ENCODE measurements at places on chromosomes 3 and 15.

DNA sequence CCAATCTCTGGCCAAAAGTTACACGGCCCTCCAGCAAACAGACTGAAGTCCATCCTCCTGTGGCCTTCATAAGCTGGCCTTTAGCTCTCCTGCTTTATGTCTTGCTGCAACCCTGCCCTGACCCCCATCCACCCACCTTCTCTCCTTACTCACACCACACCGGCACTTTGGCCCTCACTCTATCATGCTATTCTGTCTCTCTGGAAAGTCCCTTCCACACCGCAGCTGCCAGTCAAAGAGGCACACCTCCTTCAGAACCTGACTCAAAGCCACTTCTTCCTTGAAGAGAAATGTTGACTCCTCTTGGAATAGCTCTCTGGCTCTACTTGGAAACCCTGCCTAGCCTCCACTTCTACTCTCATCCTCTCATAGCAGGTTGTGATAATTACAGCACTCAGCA lies 4.5 kb downstream of the GPR156 start:
- DNase-seq, result no peak

- DNase-seq, result no peak
These were observed 312.1 kb downstream of the ARRDC4 start for GRCh38 chr15:98272625-98273024.

DNA sequence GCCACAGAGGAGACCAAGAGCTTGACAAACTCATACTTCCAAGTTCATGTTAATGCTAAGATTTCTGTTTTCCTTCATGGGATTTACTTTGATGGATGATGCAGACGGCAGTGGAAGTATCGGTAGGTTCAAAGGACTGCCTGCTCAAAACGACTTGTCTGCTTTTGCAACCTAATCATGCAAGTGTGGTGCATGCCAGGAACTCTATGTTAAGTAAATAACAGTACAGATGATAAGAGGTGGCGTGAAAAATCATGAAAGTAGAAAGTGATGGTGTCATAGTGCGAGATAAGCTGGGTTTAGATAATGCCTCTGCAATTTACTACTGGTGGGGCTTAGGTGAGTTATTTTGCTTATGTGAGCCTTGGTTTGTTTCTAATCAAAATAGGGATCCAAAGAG lies 14.7 kb upstream of the LMCD1 start:
- no peak for DNase-seq

DNA sequence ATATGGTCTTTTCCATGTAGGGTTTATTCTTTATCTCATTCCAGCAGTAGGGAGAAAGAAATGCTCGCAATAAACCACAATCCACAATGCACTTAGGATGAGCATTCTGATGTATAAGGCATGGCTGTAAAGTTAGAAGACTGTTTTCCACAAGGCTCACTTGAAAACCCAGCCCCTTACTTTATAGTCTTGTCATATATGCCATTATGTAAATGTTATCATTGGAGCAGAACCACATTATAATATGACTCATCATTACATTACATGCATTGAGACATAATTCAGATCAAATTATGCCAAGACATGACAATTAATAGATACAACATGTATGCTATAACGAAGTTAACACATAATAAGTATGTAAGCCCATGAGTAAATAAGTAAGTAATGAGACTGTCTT lies 348.1 kb downstream of the LSAMP start:
- DNase-seq, result no peak

DNA sequence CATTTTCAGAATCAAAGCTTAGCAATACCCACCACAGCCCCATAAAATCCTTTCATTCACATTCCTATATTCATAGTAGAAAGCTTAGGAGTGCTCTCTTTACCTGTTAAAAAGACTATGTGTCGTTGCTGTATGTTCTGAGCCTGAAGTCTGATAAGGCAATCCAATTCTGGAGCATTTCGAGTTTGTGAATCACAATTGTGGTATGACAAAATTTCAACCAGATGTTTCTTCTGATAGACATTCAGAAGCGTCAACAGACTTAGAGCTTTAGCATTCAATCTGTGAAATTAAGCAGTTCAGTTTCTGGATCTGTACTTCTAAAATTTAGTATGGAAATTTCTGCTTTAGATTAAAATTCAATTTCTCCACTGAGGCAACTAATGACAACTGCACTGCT lies 58.3 kb downstream of the TASOR start:
- DNase-seq, result no peak

DNA sequence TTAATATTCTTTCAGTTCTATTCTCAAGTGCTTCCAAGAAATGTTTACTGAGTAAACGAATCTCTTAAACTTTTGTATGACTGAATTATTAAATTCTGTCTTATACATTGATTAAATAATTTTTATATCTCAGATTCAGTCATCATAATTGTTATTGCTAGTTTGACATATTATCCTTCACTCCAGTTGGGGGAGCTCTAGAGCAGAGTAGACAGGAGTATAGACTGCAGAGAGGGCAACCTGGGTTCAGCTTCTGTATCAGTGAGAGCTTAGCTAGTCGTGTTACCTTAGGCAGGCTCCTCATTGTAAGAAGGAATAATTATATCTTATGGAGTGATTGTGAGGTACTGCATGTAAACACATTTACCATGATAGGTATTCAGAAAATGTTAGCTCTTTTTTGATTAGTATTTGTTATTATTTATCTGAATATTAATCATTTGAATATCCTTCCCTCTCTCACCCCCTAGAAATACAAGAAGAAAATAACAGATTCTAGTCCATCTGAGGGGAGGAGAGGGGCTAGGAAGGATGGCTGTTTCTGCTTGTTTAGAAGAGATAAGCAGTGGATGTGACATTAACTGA lies 31.0 kb upstream of the ZCWPW2 start:
- DNase-seq, result peak; percentile 9

- peak; percentile 11 for DNase-seq
These were observed 148.6 kb downstream of the CD47 start for GRCh38 chr3:107942244-107942643.

DNA sequence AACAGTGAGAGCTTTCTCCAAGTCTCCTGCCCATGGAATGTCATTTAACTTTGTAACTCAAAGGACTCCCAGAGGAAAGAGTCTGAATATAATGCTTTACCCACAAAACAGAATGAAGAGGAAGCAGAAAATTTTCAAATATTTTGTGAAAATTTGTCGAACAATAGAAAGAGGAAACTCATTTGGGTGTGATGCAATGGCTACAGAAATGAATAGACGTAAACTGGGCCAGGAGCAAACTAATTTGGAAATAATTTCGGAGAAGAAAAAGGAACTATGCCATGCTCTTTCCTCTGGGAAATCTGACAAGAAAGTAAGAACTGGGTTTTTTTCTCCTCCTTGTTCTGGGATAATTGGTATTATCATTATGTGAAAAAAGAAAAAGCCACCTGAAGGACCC lies 11.2 kb upstream of the SUMF1 start:
- no peak for DNase-seq

DNA sequence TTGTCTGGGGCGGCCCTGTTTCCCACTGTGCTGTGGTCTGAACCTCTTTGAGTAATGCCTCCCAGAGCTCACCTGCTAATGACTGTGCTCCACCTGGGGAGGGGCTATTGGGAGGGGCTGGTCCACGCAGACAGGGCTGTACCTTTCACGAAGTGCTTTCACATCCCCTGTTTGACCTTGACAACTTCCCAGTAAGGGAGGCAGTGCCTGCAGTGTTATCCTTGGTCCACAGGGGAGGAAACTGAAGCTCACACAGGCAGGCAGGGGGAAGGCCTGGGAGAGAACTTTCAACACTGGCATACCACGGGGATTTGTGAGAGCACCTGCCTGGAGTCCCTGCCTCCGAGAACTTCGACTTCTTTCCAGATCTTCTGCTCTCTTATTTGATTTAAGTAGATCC lies 91.2 kb downstream of the CACNA1D start:
- DNase-seq, result no peak

- DNase-seq, result peak; percentile 24
These were observed 140.9 kb downstream of the PLCL2 start for GRCh38 chr3:17025594-17026139.

- DNase-seq, result no peak
These were observed 35.5 kb downstream of the ARRDC4 start for GRCh38 chr15:97995881-97996603.

DNA sequence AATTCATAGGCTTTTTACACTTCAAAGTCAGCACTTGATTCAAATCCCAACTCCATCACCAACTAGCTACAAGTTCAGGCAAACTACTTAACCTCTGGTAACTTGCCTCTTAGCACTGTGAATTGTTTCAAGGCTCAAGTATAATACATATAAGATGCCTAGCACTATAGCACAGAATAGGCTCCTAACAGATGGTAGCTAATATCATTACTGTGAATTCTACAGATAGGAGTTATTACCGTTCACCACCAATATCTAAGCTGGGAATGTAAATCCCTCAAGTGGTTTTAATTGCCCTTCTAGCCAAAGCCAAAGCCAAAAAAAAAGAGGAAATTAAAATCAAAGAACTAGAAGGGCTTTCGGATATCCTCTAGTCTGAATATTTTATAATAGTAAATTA lies 15.4 kb downstream of the DLG1 start:
- no peak for DNase-seq

DNA sequence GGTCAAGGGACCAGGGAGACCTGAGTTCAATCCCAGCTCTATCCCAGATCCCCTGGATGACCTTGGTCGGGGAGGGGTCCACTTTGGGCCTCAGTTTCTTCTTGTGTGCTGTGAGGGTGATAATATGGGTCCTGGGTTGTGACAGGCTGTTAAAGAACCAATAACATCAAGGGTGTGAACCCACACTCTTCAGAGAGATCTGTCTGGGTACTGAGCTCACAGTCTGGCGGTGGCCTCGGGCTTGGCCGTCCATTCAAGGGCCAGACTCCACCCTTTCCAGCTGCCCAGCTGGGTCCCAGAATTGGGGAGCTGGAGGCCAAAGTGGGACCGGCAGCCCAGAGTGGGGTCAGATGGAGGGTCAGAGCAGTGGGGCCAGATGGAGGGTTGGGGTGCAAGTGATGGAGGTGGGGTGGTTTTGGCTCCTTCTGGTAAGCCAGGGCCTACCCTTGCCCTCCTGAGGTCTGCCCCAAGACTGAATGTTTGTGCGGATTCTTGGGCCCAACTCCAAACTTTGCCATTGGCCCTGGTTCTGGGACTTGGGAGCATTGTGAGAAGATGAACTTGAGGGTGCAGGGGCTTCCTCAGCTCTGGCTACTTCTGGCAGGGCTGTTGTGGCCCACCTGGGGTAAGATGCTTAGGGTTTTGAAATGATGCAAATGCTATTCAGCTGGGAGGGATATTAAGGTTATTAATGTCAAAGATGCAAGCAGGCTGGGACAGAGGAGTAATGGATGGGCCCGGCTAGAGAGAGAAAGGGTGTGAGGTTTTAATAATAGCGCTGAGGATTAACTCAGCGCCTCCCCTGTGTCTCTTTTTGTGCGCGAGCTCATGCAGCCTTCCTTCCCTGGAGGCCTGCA lies 1.5 kb downstream of the CORO2B start:
- no peak for DNase-seq

DNA sequence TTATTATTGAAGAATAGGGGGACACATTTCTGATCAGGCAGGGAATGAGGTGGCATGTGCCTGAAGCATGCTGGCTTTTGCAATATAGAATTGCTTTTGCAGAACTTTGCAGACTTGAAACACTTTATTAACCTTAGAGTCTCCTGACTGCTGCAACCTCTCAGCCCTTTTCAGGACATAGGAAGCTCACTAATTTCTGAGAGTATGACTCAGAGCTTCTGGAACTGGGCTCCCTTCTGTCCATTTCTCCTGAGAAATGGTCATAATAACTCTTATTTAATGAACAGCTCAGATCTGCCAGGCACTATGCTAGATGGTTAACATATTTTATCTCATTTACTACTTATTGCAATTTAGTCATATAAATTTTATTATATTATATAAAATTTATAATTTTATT lies 38.6 kb upstream of the DGKG start:
- DNase-seq, result no peak

DNA sequence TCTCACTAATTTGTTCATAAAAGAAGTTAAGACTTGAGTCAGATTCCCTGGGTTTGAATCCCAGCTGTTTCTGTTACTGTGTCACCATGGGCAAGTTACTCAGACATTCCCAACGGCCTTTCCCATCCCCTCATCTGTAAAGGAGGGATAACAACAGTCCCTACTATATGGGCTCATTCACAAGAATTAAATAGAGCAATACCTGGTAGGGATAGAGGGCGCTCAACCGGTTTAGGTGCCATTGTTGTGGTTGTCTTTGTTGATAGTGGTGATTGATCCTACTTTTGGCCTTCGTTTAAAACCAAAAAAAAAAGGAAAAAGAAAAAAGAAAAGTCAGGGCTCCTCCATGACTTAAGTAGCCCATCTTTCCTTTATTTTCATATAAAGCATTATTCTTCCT lies 563.1 kb downstream of the GRM7 start:
- DNase-seq, result no peak

- no peak for DNase-seq
These were observed 28.0 kb upstream of the PIGZ start for GRCh38 chr3:196996454-196997265.

- DNase-seq, result no peak
These were observed 77.2 kb upstream of the ARPP21 start for GRCh38 chr3:35562141-35562540.
